ENCODE measurements at places on chromosomes 4 and X.
A peak's percentile ranks its signal among the peaks of the same experiment; 100 is the strongest.

DNA sequence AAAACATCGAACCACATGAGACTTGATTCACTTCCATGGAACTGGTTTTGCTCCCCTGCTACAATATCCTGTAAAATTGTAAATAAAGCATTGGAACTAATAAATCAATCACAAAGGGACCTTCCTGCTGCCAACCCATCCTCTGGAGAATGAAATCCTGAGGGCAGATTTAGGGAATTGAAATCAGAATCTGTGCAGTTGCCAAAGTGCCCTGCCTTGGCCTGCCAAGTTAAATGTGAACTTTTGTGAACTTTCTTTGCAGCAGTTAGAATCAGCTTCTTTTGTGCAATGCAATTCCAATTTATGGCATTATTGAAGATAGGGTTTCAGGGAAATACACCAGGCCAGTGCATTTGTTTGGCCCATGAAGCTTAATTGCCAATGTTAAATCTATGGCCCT, 263.1 kb downstream of the PTTG2 start:
- peak; percentile 22 for DNase-seq

DNA sequence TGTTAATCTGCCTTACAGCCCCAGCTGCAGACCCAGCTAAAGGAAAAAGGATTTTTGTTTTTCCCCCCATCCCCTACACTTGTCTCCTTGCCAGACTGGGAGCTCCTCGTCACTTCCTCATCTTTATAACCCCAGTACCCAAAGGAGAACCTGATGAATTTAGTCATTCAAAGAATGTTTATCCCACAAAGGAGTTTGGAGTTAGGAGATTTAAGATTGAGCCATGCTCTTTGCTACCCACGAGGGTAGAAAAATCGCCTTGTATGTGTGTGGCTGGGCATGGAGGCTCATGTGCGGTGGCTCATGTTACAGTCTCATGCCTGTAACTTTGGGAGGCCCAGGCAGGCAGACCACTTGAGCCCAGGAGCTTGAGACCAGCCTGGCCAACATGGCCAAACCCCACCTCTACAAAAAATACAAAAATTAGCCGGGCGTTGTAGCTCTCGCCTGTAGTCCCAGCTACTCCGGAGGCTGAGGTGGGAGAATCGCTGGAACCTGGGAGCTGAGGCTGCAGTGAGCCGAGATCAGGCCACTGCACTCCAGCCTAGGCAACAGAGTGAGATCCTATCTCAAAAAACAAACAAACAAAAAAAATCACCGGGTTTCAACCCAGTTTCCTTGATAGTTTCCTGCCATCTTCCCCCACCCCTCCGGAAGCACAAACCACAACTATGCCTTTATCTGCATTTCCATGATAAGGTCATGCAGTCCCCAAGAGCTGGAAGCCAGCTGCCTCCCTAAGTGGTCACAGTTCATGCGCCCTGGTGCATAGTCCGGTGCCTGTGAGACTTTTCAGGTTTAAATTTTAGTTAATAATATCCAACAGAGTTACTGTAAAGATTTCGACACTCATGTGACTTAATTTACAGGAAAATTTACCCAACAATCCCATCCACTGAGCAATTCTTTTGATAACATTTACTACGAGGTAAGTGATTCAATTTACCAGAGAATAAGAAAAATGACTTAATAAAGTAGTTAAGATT, 1.5 kb downstream of the CFAP97 start:
- peak; percentile 44 for DNase-seq

- peak; percentile 52 for DNase-seq
Observed at GRCh38 chr4:34417160-34417559, 1827.2 kb downstream of the ARAP2 start.

- DNase-seq: no peak
Observed at GRCh38 chr4:26475716-26476115, 14.6 kb downstream of the CCKAR start.

DNA sequence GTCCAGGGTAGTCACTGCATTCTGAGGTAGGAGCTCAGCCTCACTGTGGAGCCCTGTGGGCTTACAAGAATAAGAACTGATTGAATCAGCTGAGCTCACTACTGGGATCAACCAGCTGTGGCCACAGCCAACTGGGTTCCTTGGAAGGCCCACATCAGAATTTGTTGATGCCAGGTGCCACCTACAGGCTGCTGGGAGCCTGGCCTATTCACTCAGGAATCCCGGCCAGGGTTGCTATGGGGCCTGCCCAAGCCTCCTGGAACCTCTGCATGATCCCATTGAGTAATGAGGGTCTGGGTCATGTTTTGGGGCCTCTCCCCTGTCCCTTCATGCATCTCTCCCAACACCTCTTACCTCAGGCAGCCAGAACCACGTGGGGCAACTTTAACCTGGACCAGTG, 53.9 kb upstream of the KIAA1210 start:
- DNase-seq: peak; percentile 48

GRCh38 chrX:40202456-40202855, 104.7 kb upstream of the BCOR start:
- DNase-seq: no peak

GRCh38 chr4:112270640-112271421, 14.9 kb downstream of the TIFA start:
- DNase-seq: peak; percentile 58

DNA sequence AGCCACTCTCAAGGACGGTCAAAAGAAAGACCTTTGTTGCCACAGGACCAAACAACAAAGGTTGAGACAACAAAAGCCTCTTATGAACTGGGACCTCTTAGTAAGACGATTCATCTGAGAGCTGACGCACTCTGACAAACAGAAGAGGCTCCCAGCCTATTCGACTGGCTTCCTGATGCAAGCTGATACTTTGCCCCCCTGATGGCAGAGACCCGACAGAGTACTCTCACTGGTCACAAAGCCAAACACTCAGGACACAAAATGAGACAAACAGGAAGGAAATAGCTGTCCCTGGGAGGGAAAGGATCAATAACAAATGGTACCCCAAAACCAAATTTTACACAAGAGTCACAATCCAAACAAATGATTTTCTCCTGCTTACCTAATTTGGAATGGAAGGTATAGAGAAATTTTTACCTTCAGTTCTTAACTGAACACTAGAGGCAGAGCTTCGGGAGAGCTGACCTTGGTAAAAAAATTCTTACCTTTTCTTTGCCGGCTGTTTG, 75.2 kb upstream of the PLAC8 start:
- no peak for DNase-seq

DNA sequence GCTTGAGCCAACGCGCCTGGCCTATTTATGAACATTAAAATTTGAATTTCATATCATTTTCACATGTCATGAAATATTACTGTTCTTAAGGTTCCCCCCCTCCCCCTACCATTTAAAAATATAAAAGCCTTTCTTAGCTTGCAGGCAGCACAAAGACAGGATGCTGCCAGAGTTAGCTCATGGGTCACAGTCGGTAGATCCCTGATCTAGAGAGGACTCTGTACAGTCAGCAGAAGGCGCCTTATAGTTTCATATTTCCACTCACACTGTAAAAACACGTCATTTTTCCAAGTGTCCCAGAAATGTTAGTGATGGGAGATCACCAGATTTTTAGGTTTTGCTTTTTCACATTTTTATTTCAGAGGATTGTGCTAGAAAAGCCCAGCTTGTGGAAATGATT, 12.2 kb downstream of the NOCT start:
- no peak for DNase-seq
